Kidney (tissue), 22 donors: ENCODE measurements at places on chromosomes 16 and 17. TPM values are rescaled to one million over a fixed set of nuclear protein-coding genes. Genes with fewer than 3 reads are reported as not detected.

GRCh38 chr16:87048038-87048729 is 269.0 kb downstream of the C16orf95 start:
- no peak for DNase-seq

GRCh38 chr16:85998868-85999729 is 100.1 kb downstream of the IRF8 start:
- DNase-seq, result peak; percentile 1

GRCh38 chr17:28306954-28307401 is 12.0 kb upstream of the TMEM97 start:
- DNase-seq, result peak; percentile 19

DNA sequence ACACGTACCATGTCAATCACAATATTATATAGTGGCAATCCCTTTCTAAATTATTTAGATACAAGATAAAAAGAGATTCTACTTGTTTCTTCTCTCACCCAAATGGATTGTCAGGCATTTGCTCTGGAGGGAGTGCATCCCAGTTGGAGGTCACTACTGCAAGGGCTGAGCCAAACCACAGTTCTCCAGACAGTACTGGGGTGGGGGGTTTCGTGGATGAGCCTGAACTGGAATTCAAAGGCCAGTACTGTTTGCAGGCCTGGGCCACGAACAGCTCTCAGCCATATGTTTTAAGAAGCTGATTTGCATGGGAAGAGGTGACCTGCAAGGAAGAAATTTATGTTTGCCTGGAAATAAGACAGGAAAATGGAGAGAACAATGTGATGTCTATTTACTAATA is 314.9 kb downstream of the PMP22 start:
- no peak for DNase-seq

- no peak for DNase-seq
These were observed 43.7 kb upstream of the KCNJ16 start for GRCh38 chr17:70031341-70031740.

GRCh38 chr16:57260294-57260929 is 15.4 kb downstream of the ARL2BP start:
- DNase-seq, result peak; percentile 64

GRCh38 chr17:68686108-68686988 is 85.2 kb upstream of the FAM20A start:
- DNase-seq, result no peak

DNA sequence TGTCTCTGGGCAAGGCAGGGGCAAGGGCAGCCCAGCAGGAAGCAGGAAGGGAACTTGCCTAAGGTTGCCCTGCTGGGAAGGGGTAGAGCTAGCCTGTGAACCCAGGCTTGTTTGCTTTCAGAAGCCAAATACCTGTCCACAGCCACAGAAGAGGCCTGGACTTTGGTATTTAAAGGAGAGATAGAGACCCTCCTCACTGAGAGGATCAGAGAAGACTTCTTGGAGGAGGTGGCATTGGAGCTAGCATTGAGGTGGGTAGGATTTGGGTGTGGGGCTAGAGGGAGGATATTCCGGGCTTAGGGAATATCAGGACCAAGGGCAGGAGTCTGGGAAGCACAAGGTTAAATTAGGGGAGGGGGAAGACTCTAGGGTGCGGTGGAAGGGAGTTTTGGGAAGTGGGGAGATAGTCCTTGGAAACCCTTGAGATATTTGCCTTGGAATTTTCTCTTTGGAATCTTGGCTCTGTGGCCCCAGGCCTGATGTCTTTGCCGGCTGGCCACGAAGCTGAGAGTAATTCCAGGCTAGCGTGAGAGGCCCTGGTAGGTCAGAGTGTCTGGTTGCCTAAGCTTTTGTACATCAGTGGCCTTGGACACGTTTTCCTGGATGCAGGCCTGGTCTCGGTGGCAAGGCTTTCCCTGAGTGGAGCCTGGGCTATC is 13.1 kb upstream of the ETV4 start:
- no peak for DNase-seq

DNA sequence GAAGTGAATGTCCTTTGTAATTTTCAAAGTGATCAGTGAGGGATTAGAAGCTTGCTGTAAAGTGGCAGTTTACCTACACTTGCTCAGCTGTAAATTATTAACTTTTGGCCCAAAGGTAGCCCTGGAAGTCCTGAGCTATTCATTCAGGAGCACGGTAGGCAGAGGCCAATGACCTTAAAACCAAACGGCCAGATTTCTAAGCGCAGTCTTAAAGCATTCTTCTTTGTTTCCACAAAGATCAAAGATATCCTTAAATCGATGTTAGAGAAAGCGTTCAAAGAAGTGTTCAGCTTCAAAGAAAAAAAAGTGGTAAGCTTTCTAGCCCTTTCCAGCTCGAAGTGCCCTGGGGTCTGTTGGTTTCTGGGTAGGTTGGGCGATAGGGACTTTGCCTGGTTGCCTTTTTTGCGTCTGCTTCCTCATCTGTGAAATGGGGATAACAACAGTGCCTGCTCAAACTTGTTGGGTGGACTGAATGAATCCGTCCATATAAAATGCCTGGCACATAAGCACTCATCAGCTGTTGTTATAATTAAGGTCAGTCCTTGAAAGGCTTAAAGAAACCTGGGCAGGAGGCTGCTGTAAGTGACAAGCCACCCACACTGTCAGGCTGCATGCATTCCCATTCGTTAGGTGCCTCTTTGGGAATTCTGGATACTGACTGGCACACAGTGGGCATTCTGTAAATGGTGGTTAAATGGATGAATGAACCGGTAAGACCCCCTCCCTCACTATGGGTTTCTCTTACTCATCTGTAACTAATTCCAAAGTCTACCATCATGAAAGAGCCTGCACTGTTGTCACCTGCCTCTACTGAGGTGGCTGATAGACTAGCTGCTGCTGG is 113.2 kb downstream of the PRKCA start:
- no peak for DNase-seq

- DNase-seq, result no peak
These were observed 50.3 kb downstream of the PITPNC1 start for GRCh38 chr17:67427424-67427823.

GRCh38 chr17:50087246-50087911 is 7.8 kb upstream of the PDK2 start:
- peak; percentile 88 for DNase-seq

GRCh38 chr17:69175625-69176456 is 34.1 kb upstream of the ABCA6 start:
- no peak for DNase-seq

DNA sequence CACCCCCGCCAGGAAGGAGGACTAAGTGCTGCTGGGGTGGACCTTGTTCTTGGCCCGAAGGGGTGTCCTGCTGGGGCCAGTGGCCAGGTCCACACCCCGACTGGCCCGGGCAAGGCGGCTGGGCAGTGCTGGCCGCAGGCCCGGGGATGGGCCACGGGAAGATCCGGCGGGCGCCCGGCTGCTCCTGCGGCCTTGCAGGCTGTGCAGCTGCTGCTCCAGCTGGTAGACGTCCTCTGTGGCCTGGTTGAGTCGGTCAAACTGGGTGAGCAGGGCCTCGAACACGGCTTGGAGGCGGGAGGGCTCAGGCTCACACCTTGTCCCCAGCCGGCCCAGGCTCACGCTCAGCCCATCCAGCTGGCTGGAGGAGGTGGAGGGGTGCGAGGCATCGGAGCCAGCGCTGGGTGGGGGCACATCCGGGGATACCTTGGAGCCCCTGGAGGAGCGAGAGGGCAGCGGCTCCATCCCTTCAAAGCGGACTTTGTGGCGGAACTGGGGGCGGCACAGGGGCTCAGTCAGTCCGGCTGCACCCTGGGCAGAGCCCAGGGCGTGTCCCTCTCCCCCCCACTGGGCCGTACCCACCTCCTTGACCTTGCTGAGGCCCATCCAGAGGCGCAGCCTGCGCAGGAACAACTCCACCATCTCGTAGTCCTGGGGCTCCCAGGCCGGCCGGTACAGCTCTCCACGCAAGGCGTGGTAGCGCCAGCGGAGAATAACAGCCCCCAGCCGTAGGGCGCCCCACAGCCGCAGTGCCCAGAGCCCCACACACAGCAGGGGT is 42.1 kb downstream of the TSC2 start:
- DNase-seq, result peak; percentile 70

- no peak for DNase-seq
These were observed 2.7 kb downstream of the SOCS1 start for GRCh38 chr16:11253009-11253994.

GRCh38 chr16:2066139-2066538 is 18.4 kb downstream of the TSC2 start:
- no peak for DNase-seq

- peak; percentile 38 for DNase-seq
These were observed 190.4 kb downstream of the SALL1 start for GRCh38 chr16:50960517-50961202.

DNA sequence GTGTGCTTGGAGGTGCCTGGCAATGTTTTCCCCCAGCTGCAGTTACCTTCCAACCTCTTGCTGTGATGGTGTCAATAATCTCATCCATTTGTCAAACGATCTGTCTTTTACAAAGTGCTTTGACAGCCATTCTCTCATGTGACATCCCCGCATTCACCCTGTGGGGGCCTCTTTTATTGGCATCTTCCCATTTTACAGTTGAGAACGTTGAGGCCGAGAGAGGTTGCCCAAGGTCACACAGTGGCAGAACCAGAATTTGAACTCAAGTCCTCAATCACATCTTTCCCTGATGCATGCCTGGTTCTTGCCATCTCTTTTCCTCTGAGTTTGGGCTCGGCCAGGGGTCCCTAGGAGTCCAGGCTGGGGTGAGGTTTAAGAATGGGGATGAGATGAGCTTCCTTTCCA is 1.5 kb downstream of the TAOK2 start:
- no peak for DNase-seq

DNA sequence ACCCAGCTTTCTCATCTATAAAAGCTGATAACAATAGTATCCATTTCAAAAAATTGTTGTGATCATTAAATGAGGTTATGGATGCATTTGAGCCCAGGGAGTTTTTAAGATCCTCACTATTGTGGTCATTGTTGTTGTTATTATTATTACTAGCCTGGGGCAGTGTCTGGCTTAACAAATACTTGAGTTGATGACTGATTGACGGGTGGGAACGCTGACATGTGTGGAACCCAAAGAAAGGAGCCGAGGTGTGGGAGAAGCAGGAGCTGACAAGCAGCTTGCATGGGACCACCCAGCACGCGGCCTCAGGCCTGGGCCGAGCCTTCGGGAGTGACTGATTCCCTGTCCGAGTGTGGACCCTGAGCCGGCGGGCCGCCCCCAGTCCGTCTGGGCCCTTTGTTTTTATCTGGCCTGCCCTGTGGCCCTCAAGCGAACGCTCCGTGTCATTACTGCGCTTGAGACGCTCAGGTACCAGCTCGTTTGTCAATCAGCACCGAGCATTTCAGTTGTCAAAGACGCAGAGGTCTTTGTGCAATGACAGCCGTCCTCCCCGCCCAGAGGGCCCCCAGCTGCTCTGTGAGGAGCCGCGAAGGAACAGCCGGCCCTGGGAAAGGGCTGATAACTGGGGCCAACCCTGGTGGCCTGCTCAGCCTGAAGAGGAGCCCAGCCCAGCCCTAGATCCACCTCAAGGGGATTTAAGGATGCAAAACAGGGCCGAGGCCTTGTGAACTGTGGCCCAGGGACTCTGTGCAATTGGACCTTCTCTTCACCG is 132.9 kb upstream of the FOXF1 start:
- no peak for DNase-seq

- peak; percentile 64 for DNase-seq
These were observed 21.0 kb downstream of the ACE start for GRCh38 chr17:63497708-63498483.

- DNase-seq, result no peak
These were observed 196.9 kb upstream of the CDH11 start for GRCh38 chr16:65318590-65319257.

- no peak for DNase-seq
These were observed 32.3 kb downstream of the B9D1 start for GRCh38 chr17:19330271-19330670.

- no peak for DNase-seq
These were observed 72.5 kb upstream of the ALOX12 start for GRCh38 chr17:6923385-6923784.

- no peak for DNase-seq
These were observed 11.1 kb upstream of the ATP2C2 start for GRCh38 chr16:84357191-84357651.

GRCh38 chr16:11169641-11170040 is 86.4 kb downstream of the SOCS1 start:
- DNase-seq, result no peak

EME2 gene
- 5.1 TPM for polyA plus RNA-seq

CRHR1 gene
- not detected for polyA plus RNA-seq

CHST4 gene
- polyA plus RNA-seq, result not detected

PKMYT1 gene
- 0.97 TPM for polyA plus RNA-seq

KRTAP9-4 gene
- not detected for polyA plus RNA-seq

KRTAP4-4 gene
- polyA plus RNA-seq, result not detected

STH gene
- not detected for polyA plus RNA-seq

SPATA33 gene
- 13.4 TPM for polyA plus RNA-seq

ZSCAN10 gene
- not detected for polyA plus RNA-seq
